ENCODE measurements at places on chromosomes 3 and 15.

GRCh38 chr3:111373861-111374260, 168.1 kb upstream of the CD96 start:
- no peak for DNase-seq

- DNase-seq: no peak
Measured at GRCh38 chr3:105948101-105948500, 79.3 kb upstream of the CBLB start.

- no peak for DNase-seq
Measured at GRCh38 chr3:88058306-88058580, 562 bp downstream of the CGGBP1 start.

- DNase-seq: no peak
Measured at GRCh38 chr15:73328149-73328820, 40.5 kb downstream of the HCN4 start.

- no peak for DNase-seq
Measured at GRCh38 chr15:50685191-50685975, 1.2 kb downstream of the TRPM7 start.

- DNase-seq: no peak
Measured at GRCh38 chr15:72130272-72130671, 12.1 kb downstream of the SENP8 start.

DNA sequence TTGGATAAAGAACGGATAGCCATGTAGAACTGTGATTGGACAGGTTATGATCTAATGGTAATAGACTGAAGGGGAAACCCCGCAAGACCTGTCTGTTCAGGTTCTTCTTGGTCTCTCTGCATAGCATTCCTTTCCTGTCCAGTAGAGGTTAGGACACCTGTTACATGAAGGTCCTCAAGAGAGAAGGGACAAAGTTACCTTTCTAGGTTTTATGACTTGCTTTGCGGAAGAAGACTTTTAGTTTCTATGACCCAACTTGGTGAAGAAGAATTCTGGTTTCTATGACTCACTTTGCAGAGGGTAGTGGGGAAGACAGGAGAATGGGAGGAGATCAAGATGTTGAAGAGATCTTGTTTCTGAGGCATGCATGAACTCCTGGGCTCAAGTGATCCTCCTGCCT, 97.9 kb upstream of the C3orf80 start:
- DNase-seq: no peak

GRCh38 chr3:39748002-39748401, 61.4 kb upstream of the MYRIP start:
- DNase-seq: no peak

DNA sequence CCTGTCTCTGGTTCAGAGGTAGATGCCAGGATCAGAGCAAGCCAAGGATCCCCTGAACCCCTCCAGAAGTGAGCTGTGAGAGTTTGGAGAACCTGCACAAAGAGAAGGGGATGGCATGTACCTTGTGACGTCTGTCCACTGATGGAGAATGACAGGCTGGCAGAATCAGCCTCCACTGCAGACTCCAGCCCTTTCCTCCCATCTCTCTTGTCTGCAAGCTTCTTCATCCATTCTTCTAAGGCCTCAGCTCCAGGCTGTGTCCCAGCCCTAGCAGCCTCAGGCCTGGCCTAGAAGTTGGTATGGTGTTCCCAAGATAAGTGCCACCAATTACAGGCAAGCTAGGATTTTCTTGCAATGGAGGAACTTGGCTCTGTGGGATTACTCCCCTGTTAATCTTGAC, 8.6 kb downstream of the GALNT15 start:
- DNase-seq: no peak

- DNase-seq: no peak
Measured at GRCh38 chr15:67720556-67721175, 104.6 kb upstream of the SKOR1 start.

DNA sequence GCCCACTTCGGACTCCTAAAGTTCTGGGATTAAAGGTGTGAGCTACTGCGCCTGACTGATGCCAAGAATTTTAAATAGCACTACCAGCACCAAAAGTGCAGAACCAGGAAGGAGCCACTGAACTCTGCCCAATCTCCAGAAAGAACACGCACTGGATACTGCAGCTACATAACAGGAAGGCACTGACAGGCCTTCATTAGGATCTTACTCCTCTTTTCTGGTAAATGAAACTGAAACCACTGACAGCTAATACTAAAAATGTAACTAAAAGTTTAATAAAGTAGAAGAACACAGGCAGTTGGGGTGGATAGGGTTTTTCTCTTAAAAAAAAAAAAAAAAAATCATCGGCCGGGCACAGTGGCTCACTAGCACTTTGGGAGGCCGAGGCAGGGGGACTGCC, 74.1 kb upstream of the CHRM5 start:
- DNase-seq: no peak

- DNase-seq: peak; percentile 51
Measured at GRCh38 chr15:58221591-58222241, 83.5 kb downstream of the AQP9 start.

DNA sequence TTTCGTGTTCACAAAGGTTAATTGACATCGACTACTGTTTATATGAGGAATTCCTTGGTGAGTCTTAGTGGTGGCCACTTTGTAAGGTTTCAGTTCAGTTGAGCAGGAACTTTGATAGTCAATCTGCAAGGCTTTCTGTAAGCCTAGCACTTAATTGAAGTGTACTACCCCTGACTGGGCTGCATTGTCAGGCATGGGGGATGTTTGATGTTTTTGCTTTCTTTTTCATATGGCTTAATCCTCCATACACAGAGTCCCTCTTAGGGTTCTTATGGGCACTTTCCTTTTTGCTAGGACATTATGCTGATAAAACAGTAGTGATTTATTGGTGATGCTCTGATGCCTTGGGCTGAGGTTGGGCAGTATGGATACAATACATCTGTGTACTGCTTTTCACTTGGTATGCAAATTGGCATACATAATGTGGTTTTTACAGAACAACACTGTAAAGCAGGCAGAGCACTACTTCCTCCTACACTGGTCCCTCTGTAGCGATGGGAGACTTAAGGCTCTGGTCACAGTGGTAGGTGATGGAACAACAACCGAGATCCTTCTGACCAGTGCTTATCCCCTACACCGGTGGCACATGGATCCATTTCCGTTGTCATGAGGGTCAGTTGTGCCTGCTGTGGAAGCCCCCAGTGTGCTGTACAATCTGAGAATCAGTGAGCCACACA, 261.0 kb downstream of the MFSD1 start:
- no peak for DNase-seq

- DNase-seq: no peak
Measured at GRCh38 chr3:186354100-186354499, 7.9 kb downstream of the DGKG start.

DNA sequence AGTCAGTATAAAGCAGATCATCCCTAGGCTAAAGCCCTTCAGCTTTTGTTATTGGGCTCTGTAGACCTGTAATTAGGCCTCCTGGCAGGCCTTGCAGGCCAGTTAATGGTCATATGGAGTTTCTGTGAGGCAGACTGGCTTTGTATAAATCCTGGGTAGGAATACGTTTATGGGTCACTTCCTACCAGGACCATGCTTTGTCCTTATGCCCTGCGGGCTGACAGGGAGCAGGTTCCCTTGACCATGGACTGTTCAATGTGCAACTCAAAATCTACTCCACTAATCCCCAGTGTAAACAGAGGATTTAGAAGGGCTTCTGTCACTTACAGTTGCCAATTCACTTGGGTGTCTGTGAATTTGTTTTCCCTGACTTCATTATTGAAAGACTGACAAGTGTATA, 202.7 kb upstream of the MLF1 start:
- DNase-seq: no peak

DNA sequence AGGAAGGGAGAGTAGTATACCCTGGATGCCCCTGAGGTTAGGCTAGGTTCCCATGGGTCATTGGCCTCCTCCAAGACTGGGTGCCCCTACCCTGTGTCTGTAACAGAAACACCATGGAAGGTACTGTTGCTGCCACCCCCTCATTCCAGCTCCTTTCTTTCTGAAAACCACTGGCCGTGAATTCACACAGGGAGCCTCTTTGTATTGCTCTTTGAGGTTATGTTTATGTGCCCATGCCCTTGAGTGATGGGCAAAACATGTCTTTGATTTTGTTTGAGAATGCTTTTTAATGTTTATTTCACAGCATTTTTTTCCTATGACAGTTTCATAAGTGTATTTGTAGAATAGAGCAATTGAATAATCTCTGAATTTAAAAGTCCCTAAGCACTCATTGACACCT, 79.7 kb downstream of the RARB start:
- no peak for DNase-seq

Measured in GM13977 (cell line).